ENCODE measurements at places on chromosomes 12 and 14.

- DNase-seq, result no peak
Observed at GRCh38 chr14:30882431-30882830, 8.1 kb downstream of the COCH start.

GRCh38 chr12:62128175-62128975, 131.8 kb upstream of the USP15 start:
- no peak for DNase-seq

DNA sequence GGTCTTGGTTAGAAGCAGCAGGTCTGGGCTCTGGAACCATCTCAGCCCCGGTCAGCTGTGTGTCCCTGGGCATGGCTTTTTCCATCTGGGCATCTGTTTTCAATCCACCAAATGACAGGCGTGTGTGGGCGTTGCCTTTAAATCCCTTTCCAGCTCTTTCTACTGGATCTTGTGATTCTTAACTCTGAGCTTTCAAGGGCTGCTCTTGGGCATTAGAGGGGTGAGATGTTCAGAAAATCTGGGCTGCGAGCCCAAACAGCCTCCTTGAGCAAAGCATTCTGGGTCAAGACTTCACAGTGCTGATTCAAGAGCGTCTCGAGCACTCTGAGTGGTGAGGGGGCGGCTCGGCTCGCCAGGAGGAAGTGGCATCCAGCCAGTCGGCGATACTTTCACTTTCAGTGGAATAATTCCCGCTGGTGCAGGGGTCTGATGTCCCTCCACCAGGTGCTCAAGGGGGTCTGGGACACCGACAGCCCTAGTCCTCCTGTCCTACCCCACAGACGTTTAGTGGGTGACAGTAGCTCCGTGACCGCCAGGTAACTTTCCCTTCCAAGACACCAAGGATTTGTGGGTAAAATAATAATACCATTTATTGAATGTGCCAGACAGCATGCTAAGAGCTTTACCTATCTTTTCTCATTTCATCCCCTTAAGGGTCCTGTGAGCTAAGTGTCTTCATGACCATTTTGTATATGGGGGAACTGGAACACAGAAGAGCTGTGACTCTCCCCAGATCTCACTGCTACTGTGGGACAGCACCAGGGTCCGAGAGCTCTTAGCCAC, 114.0 kb downstream of the PLXNC1 start:
- DNase-seq, result peak; percentile 38

GRCh38 chr12:46371718-46372543, 642 bp downstream of the SLC38A2 start:
- DNase-seq, result peak; percentile 48

DNA sequence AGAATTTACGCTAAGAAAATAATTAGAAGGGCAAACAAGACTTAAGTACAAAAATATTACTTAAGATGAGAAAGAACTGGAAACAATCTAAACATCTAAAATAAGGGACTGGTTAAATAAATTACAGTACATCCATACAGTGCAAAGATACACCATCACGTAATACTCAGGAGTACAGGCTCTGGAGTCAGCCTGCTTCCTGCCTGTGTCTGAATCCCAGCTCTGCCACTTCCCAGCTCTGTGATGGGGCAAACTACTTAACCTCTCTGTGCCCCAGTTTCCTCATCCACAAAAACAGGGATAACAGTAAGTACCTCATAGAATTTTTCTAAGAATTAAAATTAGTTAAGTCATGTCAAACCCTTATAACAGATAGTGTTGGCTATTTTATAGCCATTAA, 36.0 kb downstream of the PPTC7 start:
- DNase-seq, result no peak

GRCh38 chr12:89824822-89825221, 116.2 kb upstream of the ATP2B1 start:
- no peak for DNase-seq

- no peak for DNase-seq
Observed at GRCh38 chr14:65958664-65959562, 527.3 kb upstream of the CCDC196 start.
